Liver (tissue), 10 donors: ENCODE measurements at places on chromosomes 6 and 20. TPM values are rescaled to one million over a fixed set of nuclear protein-coding genes. Genes with fewer than 3 reads are reported as not detected.

DNA sequence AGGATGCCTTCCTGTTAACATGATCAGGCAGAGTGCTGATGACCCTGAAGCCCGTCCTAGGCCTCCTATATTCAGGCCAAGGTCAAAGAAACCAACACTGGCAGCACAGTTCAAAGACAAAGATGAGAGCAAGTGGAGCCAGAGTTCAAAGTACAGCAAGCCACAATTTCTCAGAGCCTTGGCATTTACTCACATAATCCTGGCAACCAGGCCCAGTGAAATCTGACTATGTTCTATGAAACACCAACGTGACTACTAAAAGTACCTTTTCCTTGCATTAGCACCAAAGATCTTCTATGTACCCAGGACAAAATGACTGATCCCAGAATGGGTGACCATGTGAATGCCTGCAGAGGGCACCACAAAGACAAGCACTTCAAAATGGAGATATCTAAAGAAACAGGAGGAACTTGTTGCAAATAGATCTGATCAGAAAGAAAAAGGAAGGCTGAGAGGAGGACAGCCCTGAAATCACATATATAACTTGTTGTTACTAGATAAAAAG, 3.9 kb downstream of the NFS1 start:
- H3K4me1 ChIP-seq = peaks cover 30% of the 10 kb centered on the region
- no peak overlapping the region for H3K27ac ChIP-seq
- no peaks in the 10 kb centered on the region for H3K27me3 ChIP-seq
- H3K4me3 ChIP-seq = no peak overlapping the region
- DNase-seq = no peak
- peaks cover 3% of the 10 kb centered on the region for H3K36me3 ChIP-seq

- peak overlapping the region; percentile 91 for H3K4me3 ChIP-seq
- H3K4me1 ChIP-seq = peaks cover 54% of the 10 kb centered on the region
- no peak for DNase-seq
- H3K36me3 ChIP-seq = no peaks in the 10 kb centered on the region
- no peaks in the 10 kb centered on the region for H3K27me3 ChIP-seq
Observed at GRCh38 chr6:137867685-137868509, 838 bp downstream of the TNFAIP3 start.

POM121L2 gene
- total RNA-seq = not detected

GRCh38 chr6:15751721-15752350, 89.0 kb upstream of the DTNBP1 start:
- no peak for DNase-seq
- no peak overlapping the region for H3K4me3 ChIP-seq
- no peaks in the 10 kb centered on the region for H3K36me3 ChIP-seq

PACRG gene
- 0.47 TPM for total RNA-seq

- no peaks in the 10 kb centered on the region for H3K27me3 ChIP-seq
- no peak overlapping the region for H3K4me3 ChIP-seq
- H3K4me1 ChIP-seq = no peaks in the 10 kb centered on the region
- H3K36me3 ChIP-seq = no peaks in the 10 kb centered on the region
Observed at GRCh38 chr6:123619156-123619555, 17.6 kb downstream of the TRDN start.

HSPA12B gene
- 1.8 TPM for total RNA-seq

DNA sequence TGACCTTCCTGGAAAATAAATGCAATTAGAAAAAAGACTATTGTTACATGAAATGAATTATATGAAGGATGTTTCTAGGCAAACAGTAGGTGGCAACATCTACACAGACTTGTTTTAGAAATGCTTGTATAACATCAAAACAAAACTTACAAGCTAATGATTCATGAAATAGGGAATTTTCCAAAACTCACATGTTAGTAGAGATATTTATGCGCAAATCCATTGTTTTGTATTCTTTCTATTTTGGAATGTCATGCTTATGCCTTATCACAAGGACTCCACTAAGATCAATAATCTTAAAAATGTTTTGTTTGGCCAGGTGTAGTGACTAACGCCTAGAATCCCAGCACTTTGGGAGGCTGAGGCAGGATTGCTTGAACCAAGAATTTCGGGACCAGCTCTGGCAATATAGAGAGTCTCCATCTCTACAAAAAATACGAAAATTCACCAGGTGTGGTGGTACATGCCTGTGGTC, 32.3 kb upstream of the LGSN start:
- no peak for DNase-seq
- no peaks in the 10 kb centered on the region for H3K27me3 ChIP-seq
- H3K27ac ChIP-seq = peak overlapping the region; percentile 90
- no peak overlapping the region for H3K4me3 ChIP-seq

DNA sequence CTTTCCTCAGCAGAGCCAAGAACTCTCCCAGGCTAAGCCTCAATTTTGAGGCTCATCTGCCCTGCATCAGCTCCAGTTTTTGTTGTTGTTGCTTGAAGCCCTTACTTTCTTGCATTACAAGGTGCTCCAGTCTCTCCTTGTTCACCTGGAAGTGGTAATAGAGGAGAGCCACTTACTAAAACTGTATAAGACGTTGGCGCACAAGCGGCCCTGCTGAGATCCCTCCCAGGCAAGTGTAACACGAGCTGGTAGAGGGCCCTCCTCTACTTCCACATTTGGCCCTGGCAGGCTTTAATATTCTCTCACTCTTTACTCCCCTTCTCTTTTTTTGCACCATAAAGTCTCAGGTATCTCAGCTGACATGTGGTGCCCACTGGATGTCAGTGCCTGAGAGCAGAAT, 19.5 kb downstream of the GCM2 start:
- no peak for DNase-seq
- no peak overlapping the region for H3K27ac ChIP-seq
- no peaks in the 10 kb centered on the region for H3K27me3 ChIP-seq
- no peaks in the 10 kb centered on the region for H3K36me3 ChIP-seq

GRCh38 chr6:34836008-34836407, 44.1 kb downstream of the BLTP3A start:
- H3K27me3 ChIP-seq = no peaks in the 10 kb centered on the region
- DNase-seq = no peak
- no peak overlapping the region for H3K4me3 ChIP-seq
- H3K27ac ChIP-seq = no peak overlapping the region

DNA sequence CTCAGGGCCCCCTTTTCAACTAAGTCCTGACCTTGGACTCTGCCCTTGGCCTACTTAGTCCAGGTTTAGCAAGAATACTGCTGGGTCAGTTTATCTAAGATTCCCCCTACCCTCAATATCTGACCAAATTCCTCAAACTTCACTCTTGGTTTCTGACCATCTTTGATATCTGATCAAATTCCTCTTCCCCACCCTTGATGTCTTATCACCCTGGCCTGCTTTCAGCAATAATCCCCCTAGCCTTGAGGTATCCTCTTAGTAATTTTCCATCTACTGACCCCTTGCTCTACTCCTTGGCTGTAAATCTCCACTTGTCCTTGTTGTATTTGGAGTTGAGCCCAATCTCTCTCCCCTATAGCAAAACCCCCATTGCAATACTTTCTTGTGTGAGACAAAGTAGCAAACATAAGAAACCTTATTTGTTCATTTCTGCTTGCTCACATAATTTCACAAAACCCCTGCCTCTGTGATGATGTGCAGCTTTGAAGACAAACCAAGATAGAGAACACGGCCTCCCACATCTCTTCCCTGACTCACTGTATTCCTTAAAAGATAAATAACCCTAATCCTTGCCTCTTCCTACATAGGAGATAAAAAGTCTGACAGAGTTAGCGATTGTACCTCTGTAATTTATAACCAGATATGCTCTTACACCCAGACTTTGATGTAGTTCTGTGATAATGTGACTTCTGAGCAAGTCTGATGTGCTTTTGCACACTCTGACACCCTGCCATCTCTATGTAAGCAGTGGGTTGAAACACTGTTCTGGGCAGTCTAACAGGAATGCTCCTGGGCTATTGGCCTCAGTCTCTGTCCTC, 13.8 kb upstream of the IYD start:
- no peak overlapping the region for H3K27ac ChIP-seq
- no peaks in the 10 kb centered on the region for H3K4me1 ChIP-seq
- no peaks in the 10 kb centered on the region for H3K36me3 ChIP-seq
- H3K4me3 ChIP-seq = no peak overlapping the region
- H3K27me3 ChIP-seq = no peaks in the 10 kb centered on the region

DNA sequence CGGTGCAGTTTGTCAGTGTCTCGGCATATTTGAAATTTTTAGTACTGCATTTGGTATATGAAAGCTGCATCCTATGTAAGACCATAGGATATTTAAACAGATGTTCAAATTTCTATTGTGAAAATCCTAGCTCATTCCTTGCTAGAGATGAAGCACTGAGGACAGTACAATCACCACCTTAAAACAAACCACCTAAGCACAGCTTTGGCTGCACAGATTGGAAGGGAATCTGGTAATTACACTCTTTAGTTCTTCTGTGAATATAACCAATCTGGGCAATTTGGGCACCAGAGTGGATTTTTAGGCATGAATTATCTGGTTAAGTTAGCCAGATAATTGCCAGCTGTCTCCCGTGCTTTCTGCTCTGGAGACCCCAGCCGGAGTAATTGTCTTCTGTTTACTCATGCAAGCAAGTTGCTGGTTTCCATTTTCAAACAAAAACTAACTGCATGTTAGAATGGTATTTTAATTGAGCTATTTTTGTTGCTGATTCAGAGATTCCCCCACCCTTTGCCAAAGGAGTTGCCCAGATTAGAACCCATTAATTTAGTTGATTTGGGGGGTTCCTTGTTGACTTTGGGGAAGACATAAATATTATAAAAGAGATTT, 36.9 kb downstream of the E2F3 start:
- no peak overlapping the region for H3K4me3 ChIP-seq
- no peak overlapping the region for H3K27ac ChIP-seq
- H3K27me3 ChIP-seq = no peaks in the 10 kb centered on the region

BPIFB6 gene
- total RNA-seq = not detected

DEF6 gene
- total RNA-seq = 6.3 TPM

- peak overlapping the region; percentile 89 for H3K27ac ChIP-seq
- H3K27me3 ChIP-seq = no peaks in the 10 kb centered on the region
- DNase-seq = no peak
- peaks cover 2% of the 10 kb centered on the region for H3K36me3 ChIP-seq
Observed at GRCh38 chr6:43058531-43058930, 703 bp downstream of the MRPL2 start.

DNA sequence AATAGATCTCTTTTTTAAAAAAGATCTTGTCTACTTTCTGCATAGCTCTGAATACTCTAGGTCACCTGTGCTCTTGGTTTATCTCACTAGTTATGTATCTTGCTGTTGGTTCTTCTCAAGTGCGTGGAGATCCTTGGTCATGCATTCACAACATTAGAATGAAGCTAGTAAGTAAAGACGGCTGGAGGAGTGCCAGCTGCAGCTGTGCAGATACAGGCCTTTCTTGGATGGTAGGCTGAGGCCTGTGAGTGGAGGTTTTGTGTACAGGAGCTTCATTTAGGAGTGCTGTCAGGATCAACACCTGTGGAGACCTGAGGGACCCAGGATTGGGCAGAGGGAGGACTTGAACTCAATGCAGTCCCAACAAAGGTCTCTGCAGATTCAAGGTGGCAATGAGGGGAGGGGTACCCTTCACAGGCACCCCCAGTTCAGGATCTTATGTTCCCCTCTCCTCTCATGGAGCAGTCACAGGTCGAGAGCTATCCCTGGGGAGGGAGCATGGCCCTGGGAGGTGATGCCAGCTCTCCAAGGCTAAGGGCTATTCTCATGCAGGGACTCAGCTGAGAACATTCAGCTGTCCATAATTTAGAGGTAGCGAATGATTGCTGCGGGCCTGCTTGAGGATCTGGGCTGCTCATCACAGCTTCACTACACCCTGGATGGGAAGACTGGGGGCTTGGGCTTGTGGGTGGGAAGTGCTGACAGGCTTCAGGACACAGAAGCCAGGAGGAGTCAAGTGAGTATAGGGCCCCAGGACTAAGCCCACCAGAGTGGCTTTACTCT, 98.9 kb upstream of the ENPP5 start:
- DNase-seq = no peak
- H3K4me1 ChIP-seq = peaks cover 9% of the 10 kb centered on the region
- H3K27me3 ChIP-seq = no peaks in the 10 kb centered on the region
- no peak overlapping the region for H3K4me3 ChIP-seq
- H3K36me3 ChIP-seq = no peaks in the 10 kb centered on the region

DNA sequence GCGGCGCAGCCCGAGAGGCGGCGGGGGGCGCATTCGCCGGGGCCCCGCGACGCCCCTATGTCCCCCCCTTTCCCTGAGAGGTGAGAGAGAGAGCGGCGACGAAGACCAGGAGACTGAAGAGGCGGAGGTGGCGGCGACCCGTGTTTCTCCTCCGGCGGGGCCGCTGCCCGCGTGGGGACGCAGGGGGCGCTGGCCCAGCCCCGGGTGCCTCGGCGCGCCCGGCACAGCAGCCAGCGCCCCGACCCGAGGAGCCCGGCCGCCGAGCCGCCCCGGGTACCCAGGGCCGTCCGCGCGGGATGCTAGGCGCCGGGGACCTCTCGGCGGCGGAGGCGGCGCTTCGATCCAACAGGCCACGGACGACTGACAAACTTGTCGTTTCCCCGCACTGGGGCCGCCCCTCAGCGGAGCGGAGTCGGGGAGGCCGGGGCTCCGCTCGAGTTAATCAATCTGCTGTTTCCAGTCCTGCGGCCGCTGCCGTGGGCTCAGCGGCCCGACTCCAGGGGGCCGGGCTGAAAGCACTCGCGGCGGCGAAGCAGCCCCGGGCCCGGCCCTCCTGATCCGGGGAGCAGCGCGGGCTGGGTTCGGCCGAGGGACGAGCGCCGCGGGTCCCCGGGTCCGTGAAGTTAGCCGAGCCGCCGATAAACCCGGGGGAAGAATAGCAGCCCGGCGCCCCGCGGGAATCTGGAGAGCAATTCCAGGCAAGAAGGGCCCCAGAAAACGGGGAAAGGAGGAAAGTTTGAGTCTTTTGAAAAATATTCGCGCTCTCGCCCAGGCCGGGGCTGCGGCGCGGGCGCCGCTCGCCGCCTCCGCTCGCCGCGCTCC, 631 bp downstream of the MDGA1 start:
- H3K36me3 ChIP-seq = no peaks in the 10 kb centered on the region
- H3K27ac ChIP-seq = no peak overlapping the region
- DNase-seq = no peak
- H3K4me1 ChIP-seq = peaks cover 29% of the 10 kb centered on the region
- no peaks in the 10 kb centered on the region for H3K27me3 ChIP-seq
- H3K4me3 ChIP-seq = no peak overlapping the region

UFL1 gene
- 25.9 TPM for total RNA-seq

DNA sequence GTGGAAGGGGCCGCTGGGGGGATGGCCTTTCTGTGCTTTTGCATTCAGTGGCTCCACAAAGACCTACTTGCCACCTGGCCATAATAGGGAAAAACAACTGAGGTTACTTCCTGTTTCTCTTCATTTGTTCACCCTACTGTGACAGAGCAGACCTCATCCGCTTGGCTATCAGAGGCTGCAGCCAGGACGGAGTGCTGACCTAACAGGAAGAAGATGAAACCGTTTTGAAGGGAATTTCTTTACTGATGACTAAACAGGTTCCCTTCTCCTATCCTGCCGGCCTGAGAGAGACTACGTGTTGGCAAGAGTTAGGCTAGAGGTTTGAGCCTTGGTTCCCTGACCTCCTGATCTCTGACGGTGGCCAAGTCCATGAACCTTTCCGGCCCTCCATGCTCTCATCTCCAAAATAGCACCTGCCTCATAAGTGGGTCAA, 21.3 kb downstream of the PRR18 start:
- no peaks in the 10 kb centered on the region for H3K36me3 ChIP-seq
- no peaks in the 10 kb centered on the region for H3K27me3 ChIP-seq
- peak overlapping the region; percentile 20 for H3K27ac ChIP-seq
- H3K4me3 ChIP-seq = no peak overlapping the region
- H3K4me1 ChIP-seq = no peaks in the 10 kb centered on the region

GRCh38 chr20:62787866-62788265, 8.4 kb upstream of the MRGBP start:
- H3K27ac ChIP-seq = no peak overlapping the region
- H3K4me1 ChIP-seq = peaks cover 3% of the 10 kb centered on the region
- H3K36me3 ChIP-seq = no peaks in the 10 kb centered on the region
- no peak for DNase-seq

- no peak for DNase-seq
- peaks cover 30% of the 10 kb centered on the region for H3K4me1 ChIP-seq
- no peaks in the 10 kb centered on the region for H3K36me3 ChIP-seq
- peak overlapping the region; percentile 99 for H3K27ac ChIP-seq
- peak overlapping the region; percentile 97 for H3K4me3 ChIP-seq
- no peaks in the 10 kb centered on the region for H3K27me3 ChIP-seq
Observed at GRCh38 chr6:159728531-159728964, 1.2 kb downstream of the WTAP start.
